ENCODE measurements at places on chromosomes 2 and 18.

DNA sequence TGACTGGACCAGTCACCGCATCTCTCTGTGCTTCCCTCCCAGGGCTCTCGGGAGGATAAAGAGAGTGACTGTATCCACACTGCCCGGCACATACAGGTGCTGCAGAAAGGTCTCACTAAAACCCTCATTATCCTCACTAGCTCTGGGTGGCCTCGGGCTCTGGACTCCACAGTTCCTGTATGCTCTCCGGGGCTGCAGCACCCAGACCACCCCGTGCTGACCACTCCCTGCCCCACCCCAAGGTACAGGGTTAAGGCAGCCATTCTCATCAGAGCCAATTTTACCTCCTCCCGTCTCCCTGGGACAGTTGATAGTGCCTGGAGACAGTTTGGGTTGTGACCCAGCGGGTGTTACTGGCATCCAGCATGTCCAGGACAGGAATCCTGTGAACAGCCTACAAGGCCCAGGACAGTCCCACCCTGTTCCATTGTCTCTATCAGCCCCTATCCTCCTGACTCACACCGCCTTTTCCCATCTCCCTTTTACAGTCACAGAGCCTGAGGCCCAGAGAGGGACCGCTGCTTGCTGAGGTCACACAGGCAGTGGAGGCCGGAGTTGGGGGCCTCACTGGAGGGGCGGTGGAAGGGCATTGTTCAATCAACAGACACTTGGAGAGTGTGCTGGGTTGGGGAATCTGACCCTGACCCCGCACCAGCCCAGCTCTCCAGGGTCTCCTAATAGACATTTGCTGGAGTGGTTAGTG, 1.7 kb downstream of the ZAP70 start:
- DNase-seq, result no peak

DNA sequence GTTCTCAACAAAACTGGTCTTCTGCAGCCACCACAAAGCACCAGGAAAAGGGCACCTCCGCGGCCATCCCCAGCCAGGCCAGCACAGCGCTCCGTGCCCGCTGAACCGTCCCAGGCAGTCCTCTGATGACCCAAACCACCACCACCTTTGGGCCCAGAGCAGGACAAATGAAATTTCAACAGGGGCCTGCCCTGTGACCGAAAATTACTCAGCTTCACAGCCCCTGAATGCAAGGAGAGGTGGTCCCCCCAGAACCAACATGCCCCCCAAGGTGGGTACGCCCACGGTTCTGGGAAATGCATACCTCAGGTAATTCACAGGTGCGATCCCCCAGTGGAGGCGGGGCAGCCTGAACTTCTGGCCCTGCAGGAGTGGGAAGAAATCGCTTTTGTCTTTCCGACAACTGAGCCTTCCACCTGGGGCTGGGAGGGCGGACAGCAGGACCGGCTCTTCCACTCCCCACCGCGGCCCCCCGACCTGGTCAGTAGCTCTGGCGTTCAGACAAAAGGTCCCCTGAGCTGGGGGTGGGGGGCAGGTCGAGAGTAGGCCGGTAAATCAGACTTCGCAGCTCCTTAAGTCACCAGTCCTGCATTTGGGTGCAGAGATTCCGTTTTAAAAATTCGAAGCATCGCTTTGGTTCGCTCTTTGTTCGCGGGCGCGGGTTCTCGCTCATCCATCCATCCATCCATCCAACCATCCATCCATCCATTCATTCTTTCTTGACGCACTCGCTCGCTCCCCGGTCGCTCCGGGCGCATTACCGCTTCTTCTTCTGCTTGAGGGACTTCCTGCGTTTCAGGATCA, 1.4 kb downstream of the ARL4C start:
- DNase-seq, result no peak

DNA sequence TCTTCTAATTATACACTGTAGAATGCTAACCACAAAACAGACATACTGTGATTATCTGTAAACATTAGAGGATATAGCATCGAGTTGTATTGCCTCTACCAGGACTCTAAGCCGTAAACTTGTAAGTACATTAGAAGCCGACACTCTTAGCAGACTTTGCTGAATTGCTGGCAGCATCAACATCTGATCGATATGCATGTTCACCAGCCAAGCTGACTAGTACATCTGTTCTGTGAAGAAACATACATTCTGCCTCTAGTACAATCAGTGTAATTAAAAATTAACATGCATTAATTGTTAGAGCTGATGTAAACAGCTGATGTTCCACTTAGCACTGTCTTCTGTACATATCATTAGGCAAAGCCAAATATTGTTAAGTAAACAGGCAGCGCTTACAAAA, 502.2 kb downstream of the NR4A2 start:
- no peak for DNase-seq

DNA sequence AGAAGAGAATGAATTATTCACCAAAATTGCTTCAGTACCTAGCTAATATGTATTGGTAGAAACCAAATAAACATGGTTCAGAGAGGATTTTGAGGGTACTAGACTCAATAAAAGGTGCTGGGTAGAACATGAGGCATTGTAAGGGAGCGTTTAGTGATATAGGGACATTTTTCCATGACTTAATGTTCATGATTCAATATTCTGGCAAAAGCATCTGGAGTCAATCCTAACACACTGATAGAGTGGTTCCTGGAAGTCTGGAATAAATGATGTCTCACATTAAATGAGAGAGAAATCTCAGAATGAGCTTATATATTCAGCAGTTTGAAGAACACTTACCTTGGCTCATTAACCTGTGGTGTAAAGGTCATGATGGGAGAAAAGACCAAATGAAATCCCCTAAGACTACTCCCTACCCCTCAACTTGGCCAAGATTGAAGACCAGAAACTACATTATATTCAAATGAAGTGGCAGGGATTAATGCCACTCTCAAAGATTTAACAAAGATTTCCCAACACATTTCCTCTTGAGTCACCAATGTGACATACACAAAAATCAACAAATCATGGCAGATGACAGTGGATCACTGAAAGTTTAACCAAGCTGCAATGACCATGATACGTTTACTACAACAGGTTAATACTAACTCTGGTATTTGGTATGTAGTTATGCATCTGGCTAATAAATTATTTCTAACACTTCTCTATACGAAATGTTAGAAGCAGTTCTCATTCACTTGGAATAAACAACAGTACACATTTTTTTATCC, 309.5 kb downstream of the SATB2 start:
- no peak for DNase-seq

DNA sequence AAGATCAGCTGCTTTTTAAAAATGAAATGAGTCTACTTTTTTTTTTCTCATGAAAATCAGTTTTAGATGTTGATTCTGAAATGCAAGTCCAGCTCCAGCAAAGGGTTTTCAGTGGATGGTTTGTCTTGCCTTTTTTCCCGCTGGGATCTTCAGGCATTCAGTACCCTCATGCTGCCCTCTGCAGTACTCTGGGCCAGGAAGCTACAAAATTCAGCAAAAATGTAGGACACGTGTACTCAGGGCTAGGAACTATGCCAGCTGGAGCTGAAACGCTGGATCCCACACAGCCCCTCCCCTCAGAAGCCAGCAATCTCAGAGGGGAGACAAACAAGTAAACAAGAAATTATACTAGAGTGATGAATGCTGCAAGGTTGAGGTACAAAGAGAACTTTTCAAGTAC, 97.3 kb downstream of the MMADHC start:
- no peak for DNase-seq

DNA sequence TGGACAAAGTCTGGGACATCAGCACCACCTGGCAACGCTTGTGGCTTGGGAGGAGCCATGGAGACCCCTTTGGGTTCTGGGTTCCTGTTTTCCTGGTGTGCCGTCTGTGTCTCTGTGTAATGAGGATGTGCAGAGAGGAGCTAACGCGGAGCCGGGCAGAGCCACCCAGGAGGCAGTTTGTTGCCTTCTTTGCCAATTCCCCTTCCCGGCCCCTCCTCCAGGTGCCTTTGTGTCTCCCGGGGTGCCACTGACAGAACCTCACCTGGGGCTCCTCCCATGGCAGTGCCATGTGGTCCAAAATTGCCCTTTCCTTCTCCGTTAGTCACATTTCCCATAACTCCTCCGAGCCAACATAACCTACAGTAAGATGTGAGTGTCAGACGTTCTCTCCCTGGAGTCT, 13.0 kb downstream of the POMC start:
- DNase-seq, result no peak

- no peak for DNase-seq
Observed at GRCh38 chr2:157785200-157785599, 90.9 kb downstream of the ACVR1 start.

- no peak for DNase-seq
Observed at GRCh38 chr18:48595703-48596218, 56.9 kb downstream of the CTIF start.

DNA sequence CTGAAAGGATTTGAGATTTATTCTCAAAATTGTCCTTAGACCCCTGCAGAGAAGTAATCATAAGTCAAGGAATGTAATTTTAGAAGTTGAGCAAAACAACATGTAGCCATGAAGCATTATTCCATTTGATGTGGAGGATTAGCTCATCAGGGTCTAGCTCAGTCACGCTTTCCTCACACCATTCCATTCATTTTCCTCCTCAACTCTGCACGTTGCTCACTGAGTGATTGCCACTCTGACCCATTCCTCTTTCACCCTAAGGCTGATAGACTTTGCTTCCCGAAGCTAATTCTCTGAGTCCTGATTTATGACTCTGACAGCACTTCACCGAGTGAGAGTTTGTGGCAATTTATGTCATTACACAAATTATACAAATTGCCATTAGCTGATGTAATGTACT, 820.6 kb upstream of the PIK3C3 start:
- no peak for DNase-seq

- no peak for DNase-seq
Observed at GRCh38 chr2:230893841-230894781, 29.4 kb downstream of the ITM2C start.

DNA sequence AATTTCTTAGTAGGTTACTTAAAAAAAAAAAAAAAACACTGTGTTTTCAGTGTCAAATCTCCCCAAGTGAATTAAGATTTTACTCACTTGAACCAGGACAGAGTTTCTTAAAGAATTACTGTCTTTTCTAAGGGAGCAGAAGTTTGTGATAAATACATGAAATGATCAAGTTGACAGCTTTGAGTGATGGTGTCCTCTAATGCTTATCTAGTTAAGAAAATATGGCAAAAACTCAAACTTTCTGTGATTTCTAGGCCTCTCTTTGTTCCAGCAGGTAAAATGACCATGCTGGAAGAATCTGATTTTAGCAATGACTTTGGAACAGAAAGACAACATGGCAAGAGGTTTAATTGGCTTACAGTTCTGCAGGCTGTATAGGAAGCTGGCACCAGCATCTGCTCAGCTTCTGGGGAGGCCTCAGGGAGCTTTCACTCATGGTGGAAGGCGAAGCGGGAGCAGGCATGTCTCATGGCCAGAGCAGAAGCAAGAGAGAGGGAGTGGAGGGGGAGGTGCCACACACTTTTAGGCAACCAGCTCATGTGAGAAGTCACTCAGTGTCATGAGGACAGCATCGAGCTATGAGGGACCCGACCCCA, 6.6 kb downstream of the MAPRE2 start:
- DNase-seq, result no peak

GRCh38 chr2:51620796-51621195, 588.9 kb upstream of the NRXN1 start:
- DNase-seq, result no peak

GRCh38 chr18:38586327-38586726, 1020.7 kb upstream of the CELF4 start:
- no peak for DNase-seq

DNA sequence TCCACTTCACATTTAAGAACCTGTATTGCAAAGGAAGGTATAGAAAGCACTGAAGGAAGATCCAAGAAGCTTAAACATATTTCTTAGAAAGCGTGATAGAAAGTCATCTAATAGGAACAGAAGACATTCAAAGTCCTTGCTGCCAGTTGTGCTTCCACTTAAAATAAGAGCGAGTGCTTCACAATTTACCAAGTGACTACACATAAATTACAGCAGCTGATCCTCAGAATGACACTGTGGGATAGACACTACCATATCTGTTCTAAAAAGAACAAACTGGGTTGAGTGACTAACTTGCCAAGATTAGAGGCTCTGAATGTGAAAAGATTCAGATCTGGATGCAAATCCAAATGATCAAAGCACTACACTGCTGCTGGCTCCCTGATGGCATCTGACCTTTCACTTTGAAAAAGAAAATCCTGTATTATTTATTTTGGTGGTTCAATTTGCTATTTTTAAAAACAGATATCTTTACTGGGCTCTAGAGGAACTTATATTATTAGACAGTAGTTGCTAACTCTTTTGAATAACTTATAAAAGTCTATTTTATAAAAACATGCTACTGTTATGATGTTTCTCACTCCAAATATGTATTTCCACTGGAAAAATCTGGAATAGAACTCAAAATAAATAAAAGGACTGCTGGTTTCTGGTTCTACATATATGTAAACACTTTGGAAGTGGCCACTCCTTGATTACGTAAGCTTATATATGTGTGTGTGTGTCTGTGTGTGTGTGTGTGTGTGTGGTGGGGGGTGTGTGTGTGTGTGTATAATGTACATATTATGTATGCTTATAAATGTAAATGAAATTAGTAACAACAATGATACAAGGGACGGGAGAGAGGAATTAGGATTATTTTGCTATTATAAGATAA, 57.4 kb downstream of the KIDINS220 start:
- no peak for DNase-seq
